ENCODE measurements at places on chromosomes 3 and 15.

- no peak for DNase-seq
Observed at GRCh38 chr3:107637416-107638183, 114.8 kb downstream of the BBX start.

GRCh38 chr3:177893331-177893730 lies 642.9 kb upstream of the KCNMB2 start:
- no peak for DNase-seq

DNA sequence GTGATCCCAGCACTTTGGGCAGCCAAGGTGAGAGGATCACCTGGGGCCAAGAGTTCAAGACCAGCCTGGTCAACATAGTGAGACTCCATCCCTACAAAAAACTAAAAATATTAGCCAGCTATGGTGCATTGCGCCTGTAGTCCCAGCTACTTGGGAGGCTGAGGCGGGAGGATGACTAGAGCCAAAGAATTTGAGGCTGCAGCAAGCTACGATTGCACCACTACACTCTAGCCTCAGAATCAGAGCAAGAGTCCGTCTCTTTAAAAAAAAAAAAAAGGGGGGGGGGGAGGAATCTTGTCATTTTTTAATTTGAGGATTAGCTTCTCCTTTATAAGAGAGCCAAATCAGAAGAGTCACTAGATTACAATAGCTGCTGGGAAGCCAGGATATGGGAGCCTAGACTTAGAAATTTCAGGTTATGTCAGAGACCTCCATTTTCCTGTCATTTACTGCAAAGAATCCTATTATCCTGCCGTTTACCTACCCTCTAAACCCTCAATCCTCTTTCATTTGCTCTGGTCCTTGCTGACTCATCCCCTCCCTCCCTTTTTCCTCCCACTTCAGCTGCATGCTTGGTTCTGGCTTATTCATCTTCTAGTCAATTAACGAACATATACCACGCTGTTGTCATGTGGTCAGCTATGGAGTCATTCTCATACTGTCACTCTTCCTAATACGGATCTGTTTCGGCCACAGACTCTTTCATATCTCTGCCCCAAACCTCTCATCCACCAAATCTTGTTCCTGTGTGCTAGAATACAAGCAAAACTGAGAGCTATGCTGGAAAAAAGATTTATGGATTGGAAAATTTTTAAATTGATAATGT lies 83.8 kb upstream of the PPIB start:
- peak; percentile 59 for DNase-seq

DNA sequence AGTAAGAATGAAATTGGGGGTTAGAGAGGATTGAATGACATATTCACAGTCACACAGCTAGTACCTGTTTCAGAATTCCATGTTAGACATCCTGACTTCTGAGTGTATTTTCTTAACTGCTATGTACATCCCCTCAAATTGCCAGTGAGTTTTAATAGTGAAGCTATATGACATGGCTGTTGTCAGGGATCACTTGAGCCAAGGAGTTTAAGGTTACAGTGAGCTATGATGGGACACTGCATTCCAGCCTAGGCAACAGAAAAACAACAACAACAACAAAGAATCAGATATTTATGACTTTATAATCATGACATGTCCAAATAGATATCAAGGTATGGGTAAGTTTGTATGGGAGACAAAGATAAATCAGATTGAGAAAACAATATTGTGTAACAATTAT lies 16.6 kb downstream of the PARP15 start:
- no peak for DNase-seq

DNA sequence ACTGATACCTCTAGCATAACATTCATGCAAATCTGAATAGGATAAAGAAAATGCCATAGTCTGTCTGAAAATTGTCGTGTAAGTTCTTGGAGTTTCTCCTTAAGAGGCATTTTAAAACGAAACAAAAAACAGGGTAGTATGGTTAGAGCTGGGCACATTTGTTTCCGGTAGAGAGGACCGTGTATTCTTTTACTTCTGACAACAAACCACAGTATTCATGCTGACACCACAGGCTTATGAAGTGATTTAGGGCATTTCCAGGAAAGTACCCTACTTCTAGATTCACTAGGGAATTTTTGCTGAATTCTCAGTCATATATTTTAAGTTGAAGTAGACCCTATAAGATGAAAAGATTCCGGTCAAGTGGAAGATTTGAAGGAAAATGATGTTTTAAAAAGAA lies 541.3 kb downstream of the UNC13C start:
- DNase-seq: peak; percentile 91

DNA sequence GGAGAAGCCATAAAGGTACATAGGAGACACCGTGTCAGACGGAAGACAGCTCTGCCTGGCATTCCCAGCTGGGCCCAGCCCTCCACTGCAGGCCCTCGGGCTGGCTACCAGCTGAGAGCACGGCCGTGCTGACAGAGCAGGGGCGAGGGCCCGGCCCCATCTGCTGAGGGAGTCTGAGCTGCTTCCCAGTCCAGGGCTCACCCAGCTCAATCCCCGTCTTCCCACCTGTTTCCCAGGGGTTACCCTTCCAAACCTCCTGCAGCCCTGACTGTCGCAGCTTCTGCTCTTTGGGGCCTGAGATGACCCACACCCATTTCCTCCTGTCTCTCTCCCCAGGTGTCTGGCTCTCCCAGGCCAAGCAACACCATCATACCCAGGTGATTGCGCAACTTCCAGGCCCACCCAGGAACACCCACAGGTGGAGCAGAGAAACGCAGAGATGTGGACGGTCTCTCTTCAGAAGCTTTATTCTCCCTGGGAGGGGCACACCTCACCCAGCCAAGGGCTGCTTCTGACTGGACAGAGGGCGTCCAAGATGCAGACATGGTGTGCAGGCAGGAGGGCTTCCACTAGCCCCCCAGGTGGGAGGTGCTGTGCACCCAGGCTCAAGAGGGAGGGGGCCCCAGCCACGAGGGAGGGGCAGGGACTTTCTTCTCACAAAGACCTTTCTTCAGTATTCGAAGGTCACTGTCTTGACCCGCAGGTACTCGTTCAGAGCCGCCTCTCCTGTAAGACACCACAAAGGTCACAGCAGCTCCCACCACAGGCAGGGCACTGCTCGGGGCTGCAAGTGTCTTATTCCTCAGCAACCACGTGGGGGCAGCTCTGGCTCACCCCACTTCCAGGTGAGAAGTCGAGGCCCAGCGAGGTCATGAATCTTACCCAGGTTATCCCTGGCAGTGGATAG lies 19.4 kb upstream of the SLC41A3 start:
- DNase-seq: no peak

DNA sequence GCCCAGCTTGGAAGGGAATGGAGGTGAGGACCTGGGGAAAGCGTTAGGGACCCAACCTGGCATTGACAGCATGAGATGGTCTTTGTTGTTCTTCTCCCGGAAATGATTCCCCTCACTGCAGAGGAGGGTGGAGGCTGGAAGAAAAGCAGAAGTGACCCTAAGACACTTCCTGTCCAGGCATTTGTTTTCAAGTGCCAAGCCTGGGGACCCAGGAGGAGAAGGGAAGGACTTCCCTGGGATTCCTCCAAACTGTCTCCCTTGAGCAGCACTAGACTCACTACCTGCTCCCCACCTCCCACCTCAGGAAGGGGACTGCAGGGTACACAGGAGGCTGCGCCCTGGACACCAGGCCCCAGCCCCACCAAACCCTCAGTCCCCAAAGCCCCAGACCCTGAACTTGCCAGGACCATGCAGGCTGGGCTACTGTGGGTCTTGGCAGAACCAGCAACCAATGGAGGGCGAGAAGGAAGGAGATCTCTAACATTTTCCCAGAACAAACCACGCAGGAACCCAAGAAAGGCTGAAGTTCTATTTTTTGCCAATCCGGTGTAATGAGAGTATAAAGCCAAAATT lies 9.8 kb upstream of the VIPR1 start:
- DNase-seq: no peak

- DNase-seq: no peak
Observed at GRCh38 chr3:179739816-179740594, 87.2 kb downstream of the USP13 start.

DNA sequence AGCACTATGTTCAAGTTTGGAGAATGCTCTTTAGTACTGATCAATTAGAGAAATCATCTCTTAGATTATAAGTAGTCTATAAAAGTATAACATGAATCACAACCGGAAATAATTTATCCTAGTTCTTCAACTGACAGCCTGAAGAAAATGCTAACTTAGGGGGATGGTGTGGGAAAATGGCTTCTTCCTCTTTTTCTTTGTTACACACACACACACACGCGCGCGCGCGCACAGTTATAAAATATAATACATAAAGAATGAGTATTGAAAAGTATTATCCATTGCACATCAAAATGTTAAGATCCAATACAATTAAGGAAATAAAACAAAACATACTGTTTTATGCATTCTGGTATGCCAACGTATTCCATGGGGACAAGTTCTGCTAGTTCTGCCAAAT lies 11.2 kb upstream of the GTF2A2 start:
- no peak for DNase-seq

DNA sequence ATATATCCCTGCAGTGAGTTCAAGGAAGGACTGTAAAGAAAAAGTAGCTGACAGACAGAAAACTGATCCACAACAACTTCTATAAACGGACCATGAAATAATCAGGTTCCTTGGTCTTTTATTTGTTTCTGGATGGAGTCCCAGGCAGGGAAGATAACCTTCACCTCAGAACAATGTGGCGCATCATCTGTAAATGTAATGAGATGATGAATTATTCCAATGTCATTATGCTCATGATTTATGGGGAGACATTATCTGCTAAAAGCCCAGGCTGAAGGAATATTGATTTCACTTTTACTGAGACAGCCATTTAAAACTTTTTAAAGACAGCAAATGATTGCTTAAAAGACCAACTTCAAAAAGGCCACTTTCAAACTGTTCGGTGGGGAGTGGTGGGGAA lies 354.9 kb upstream of the ADAMTS9 start:
- no peak for DNase-seq

GRCh38 chr3:70980646-70981170 lies 602.8 kb downstream of the FOXP1 start:
- peak; percentile 68 for DNase-seq

DNA sequence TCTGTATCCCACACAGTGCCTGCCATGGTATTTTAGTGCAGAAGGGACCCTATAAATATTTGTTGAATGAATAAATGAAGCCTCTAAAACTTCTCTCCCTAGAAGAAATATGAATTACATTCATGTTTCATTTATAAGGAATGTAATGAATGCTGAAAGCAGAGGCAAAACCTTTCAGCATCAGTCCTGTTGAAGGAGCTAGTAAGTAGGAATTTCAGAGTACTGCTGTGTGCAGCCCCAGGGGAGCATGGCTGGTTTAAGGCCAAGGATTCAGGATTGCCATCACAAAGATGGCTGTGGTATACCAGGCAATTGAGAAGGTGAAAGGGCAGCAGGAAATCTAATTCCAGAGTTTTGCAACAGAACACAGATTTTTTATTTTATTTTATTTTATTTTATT lies 1131.4 kb downstream of the IGSF11 start:
- DNase-seq: no peak

DNA sequence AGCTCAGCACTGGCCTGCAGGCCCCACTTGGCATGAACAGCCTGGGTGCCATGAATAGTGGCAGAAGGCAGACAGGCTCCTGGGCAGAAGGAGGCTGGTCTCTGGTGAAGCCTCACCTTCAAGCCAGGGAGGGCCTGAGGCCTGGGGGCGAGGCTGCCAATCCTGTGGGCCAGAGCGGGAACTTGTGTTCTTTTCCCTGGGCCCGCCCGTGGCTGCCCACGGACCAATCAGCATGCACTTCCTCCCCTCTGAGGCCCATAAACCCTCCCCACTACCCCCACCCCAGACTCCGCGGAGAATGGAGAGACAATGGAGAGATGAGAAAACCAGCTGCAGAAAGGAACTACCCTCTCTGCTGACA lies 283.8 kb upstream of the ROBO1 start:
- DNase-seq: no peak

- DNase-seq: no peak
Observed at GRCh38 chr3:64675687-64676247, 12.0 kb downstream of the ADAMTS9 start.

- DNase-seq: no peak
Observed at GRCh38 chr3:59769127-59769750, 719.4 kb upstream of the CFAP20DC start.

DNA sequence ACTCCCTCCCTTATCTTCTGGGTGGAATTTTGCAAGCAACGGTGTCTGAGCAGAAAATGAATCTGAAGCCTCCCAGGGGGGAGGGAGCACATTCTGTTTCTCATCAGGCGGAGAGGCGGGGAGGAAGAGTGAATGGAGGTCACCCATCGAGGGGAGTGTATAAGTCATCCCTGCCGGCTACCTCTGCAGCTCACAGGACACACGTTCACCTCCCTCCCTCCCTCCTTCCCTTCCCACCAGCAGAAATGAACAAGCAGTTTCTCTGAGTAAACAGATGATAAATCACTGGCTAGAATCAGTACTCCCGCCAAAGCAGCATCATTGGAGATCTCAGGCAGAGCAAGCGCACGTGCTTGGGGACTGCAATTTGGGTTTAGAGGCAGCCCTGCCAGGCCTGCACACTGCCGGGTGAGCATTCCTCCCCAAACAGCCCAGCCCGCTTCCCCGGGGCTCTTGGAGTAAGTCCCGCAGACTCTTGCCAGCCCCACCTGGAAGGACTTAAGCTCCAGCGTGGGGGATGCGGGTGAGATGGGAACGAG lies 38.3 kb downstream of the CPN2 start:
- DNase-seq: no peak

- DNase-seq: no peak
Observed at GRCh38 chr3:57605683-57606082, 8.5 kb upstream of the ARF4 start.

GRCh38 chr15:79846539-79846938 lies 50.3 kb downstream of the MTHFS start:
- DNase-seq: no peak

All from MM.1S (cell line).